Natural killer cell treated with Interleukin-12 subunit alpha and Interleukin-12 subunit beta and Interleukin-15 and Interleukin-18, amount 100 ng/mL, for 72 hours (primary cell): ENCODE measurements at places on chromosomes 1 and 21.

DNA sequence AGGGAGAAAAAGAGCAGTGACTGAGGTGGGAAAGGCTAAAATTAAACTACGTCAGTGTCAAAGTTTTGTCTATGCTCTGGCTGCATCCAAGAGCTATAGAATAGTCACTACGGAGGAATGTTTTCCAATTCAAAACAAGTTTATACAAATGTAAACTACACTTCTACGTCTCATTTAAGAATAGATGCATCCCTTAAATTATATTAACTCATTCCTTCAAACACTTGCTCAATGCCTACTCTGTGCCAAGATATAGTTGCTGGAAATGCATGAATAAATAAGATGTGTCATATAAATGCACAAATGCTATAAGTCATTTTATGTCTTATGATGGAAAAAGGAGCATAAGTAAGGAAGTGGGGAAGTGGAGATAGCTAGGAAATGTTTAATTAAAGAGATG, 4.2 kb upstream of the COLGALT2 start:
- no peak for DNase-seq
- H3K27ac ChIP-seq: no peak overlapping the region
- H3K27me3 ChIP-seq: peaks cover 40% of the 10 kb centered on the region
- H3K4me3 ChIP-seq: no peak overlapping the region

- H3K4me3 ChIP-seq: no peak overlapping the region
- DNase-seq: no peak
- H3K27me3 ChIP-seq: peaks cover 22% of the 10 kb centered on the region
- H3K27ac ChIP-seq: no peak overlapping the region
Observed at GRCh38 chr21:41350436-41351155, 11.2 kb upstream of the MX2 start.

DNA sequence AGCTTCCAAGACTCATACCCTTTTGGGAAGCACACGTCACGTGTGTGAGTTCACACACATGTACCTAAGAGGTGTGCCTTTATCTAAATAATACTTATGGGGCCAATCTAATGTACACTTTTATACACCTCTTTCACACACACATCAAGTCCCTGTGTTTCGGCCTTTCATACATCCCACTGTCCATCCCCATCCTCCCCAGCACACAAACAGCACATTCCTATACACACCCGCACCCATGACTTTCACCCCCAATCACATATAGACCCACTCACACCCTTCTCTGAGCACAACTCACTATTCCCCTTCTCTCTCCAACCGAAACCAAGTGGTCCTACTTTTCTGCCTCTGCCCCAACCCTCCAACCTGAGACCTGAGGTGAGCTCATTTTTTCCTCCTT, 3.5 kb downstream of the MEX3A start:
- no peaks in the 10 kb centered on the region for H3K36me3 ChIP-seq
- no peak overlapping the region for H3K4me3 ChIP-seq
- no peak overlapping the region for H3K27ac ChIP-seq
- no peak for DNase-seq
- H3K4me1 ChIP-seq: peaks cover 13% of the 10 kb centered on the region

GRCh38 chr1:185215911-185216310, 58.9 kb downstream of the SWT1 start:
- H3K4me3 ChIP-seq: no peak overlapping the region
- DNase-seq: no peak
- peaks cover 2% of the 10 kb centered on the region for H3K36me3 ChIP-seq
- no peak overlapping the region for H3K27ac ChIP-seq
- H3K4me1 ChIP-seq: no peaks in the 10 kb centered on the region
- H3K27me3 ChIP-seq: no peaks in the 10 kb centered on the region
